ENCODE measurements at places on chromosomes 4 and X.

- DNase-seq = peak; percentile 37
Measured at GRCh38 chrX:150680974-150681373, 12.2 kb upstream of the MTMR1 start.

GRCh38 chrX:20348139-20348538 lies 81.4 kb upstream of the RPS6KA3 start:
- no peak for DNase-seq

GRCh38 chrX:21171181-21171580 lies 203.0 kb upstream of the CNKSR2 start:
- no peak for DNase-seq

DNA sequence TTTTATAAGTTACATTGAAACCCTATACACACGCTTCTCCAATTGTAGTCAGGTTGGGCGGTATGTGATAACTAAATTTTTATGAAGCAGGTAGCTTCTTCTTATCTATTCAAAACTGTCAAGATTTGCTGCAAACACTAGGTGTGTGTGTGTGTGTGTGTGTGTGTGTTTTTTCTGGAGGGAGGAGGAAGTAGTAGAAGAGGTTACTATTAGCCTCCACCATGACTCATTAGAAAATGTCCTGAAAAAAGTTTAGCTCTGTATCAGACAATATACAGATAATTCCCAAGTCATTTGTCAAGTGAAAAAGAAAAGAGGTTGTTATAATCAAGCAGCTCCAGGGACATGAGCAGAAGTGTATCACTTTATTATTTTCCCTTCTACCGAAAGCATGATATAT lies 33.9 kb downstream of the PCDH7 start:
- DNase-seq = peak; percentile 76

- no peak for DNase-seq
Measured at GRCh38 chr4:120561648-120562047, 360.9 kb downstream of the PRDM5 start.

DNA sequence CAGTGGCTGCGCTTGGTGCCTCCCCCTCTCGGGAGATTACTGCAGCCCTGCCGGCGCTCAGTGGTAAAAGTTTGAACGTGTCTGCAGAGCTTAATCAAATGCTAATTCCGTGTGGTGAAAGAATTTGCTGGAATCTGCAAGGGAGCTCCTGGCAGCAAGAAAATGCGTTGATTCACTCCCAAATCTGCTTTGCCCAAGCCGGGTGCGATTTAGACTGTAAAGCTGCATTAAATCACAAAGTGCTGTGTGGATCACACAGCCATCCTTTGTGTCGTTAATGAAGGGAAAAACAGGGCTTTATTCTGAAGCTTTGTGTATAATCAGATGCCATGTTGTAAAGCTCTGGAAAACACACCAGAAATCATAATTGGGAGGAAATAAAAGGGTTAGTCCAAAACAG lies 444.1 kb downstream of the BCOR start:
- DNase-seq = no peak

DNA sequence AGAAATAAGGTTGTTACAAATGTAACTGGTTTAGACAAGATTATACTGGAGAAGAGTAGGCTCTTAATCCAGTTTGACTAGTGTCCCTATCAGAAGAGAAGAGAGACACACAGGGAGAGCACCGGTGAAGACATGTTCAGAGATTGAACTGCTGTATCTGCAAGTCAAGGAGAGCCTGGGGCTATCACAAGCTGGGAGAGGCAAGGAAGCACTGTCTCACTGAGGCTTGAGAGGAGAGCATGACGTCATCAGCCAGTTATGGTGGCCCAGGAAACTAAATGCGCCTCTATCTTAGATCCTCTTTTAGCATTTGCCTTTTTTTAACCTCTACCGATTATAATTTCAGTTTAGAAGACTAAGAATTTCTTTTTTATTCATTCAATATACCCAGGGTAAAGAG lies 583.4 kb downstream of the TRAM1L1 start:
- no peak for DNase-seq

GRCh38 chr4:108068442-108068841 lies 78.8 kb downstream of the HADH start:
- DNase-seq = peak; percentile 4

GRCh38 chrX:44795945-44796450 lies 47.8 kb upstream of the DUSP21 start:
- DNase-seq = peak; percentile 25

- DNase-seq = no peak
Measured at GRCh38 chrX:17824980-17825379, 36.1 kb downstream of the RAI2 start.

DNA sequence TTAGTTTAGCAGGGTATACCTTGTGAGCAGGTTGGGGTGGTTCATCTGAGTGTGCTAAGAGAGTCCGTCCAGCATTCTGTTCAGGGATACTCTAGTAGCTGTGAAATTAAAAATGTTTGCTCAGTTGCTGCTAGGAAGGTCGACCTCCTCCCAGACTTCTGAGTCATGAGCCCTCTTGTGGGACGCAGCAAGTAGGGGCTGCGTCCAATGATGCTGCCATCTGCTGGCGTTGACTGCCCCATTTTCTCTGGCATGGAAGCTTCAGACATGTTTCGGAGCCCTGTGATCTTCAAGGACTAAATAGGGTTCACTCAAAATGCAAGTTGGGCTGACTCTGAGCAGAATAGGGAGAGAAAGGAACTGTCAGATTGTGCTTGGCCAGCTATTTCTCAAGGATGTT lies 201.0 kb upstream of the ARSJ start:
- DNase-seq = peak; percentile 91

DNA sequence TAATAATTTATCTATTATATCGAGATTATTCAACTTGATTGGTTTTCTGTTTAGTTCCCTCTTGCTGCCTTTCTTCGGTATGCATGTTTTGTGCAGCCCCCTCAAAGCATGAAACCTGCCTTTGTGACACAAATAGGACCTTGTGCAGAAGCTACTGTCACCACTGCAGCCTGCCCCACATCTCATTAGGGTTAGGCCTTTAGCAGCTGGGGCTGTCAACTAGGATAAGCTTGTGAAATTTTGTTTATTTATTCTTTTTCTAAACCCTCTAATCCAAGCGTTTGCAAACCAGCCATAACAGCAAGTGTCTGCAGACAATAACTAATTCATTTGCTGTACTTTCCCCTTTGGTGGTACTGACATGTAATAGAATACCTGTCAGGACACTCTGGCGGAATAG lies 258.9 kb downstream of the RCHY1 start:
- no peak for DNase-seq

DNA sequence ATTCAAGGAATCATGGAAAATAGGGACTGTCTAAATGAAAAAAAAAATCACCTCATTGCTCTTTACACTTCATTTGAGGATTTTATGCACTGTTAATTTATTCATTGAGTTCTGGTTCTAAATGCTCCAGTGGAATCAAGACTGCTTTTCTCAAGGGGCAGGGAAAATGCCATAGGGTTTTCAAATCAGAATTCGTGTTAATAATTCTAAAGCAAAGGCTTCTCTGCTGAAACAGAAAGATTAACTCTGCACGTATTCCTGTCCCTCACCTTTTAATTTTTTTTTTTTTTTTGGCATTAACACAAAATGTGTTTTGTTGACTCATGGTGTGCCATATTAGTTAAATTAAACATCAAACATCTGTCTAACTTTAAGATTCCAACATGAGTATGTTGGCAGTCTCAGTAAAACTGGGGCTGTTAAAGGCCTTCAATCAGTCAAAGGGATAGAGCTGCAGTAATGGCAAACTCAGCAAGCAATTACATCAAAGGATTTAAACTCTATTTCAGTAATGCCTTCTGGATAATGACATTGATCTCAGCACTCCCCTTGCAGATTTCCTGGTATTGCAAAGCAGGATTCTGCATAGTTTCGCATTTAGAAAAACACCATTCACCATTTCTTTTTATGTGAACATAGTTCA lies 878.1 kb downstream of the RAPGEF2 start:
- no peak for DNase-seq

DNA sequence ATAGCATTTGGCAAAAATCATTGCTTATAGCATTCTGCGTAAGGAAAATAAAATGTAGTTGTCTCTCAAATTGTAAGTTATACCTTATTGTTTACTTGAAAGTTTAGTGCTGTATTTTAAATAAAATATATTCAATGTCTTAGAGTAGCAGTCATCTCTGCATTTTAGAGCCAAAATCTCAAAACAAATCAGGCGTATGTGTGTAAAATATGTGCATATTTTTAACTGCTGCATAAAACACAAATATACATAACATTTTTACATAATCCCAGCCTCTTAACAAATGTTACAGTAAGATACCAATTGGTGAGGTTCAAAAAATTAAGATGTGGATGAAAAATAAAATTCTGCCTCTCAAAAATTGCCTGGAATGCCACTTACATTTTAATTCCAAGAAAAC lies 145.8 kb upstream of the AGA start:
- no peak for DNase-seq

GRCh38 chrX:31232506-31232905 lies 160.7 kb upstream of the FTHL17 start:
- DNase-seq = no peak

GRCh38 chr4:119032921-119033685 lies 102.5 kb upstream of the MYOZ2 start:
- DNase-seq = no peak

- DNase-seq = peak; percentile 20
Measured at GRCh38 chr4:33649015-33649414, 2595.3 kb downstream of the ARAP2 start.

GRCh38 chr4:2320746-2321145 lies 58.8 kb upstream of the MXD4 start:
- DNase-seq = no peak

GRCh38 chr4:18366892-18367291 lies 345.3 kb upstream of the LCORL start:
- peak; percentile 31 for DNase-seq

DNA sequence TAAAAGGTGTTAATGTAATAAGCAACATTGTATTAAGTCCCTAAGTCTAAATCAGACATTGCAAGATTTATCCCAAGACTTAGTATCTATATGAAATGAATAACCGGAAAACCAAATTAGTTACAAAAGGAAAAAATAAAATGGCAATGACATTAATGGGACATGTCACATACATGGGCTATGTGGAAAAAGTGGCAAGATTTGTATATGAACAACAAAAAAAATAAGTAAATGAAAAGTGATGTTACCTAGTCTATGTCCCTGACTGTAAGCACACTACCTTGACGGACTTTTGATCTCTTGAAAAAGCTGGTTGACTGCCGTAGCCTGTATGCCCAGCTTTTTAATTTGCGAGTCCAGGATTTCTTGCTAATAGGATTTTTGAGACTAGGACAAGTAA lies 55.5 kb upstream of the FAM120C start:
- no peak for DNase-seq

DNA sequence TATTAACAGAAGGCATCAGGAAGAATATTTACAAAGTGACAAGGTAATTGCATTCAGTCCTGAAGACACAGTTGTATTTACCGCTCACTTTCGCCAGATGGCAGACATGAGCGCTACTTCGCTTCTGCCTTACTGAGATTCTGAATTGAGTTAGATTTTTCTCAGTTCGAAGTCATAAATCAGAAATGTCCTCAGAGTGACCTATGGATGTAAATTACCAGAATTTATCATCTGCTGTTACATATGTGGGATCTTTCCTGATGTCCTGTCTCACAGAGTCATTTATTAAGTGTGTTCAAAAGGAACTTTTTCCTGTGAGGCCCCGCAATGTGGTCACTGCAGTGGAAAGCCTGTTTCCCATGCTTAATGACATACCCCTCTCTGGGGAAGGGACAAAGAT lies 97.3 kb upstream of the DCLK2 start:
- peak; percentile 51 for DNase-seq

DNA sequence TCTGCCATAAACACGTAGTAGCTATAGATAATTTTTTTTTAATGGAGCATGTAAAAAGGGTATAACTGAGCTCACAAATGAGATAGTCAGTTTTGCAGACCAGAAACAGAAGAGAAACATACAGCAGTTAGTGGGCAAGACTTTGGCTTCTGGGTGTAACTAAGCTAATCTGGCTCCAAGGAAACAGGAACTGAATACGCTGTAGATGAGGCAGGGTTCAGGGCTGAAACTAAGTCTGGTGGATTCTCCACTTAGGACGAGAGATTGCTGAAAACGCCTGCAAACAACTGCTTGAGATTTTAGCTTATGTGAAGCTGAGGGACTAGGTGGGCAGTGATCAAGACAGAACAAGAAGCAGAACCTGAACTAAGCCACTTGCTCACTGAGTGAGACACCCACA lies 91.7 kb downstream of the SMIM20 start:
- DNase-seq = no peak

GRCh38 chrX:150763810-150764209 lies 70.6 kb downstream of the MTMR1 start:
- DNase-seq = no peak

GRCh38 chrX:34659575-34659974 lies 2.5 kb upstream of the TMEM47 start:
- DNase-seq = no peak

- no peak for DNase-seq
Measured at GRCh38 chrX:71228063-71228642, 5.1 kb downstream of the GJB1 start.

DNA sequence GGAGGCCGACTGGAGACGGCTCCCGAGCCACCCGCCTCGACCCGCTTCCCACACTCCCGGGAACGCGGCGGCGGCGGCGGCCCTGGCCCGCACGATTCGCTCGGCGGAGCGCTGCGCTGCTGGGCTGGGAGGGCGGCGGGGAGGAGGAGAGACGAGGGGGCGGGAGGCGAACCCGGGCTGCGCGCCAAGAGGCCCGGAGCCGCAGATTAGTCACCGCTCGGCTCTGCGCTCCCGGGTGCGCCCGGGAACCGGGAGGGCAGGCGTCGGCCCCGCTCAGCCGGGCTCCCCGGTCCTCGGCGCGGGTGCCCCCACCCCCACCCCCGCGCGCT lies 11.2 kb upstream of the BCOR start:
- peak; percentile 82 for DNase-seq

DNA sequence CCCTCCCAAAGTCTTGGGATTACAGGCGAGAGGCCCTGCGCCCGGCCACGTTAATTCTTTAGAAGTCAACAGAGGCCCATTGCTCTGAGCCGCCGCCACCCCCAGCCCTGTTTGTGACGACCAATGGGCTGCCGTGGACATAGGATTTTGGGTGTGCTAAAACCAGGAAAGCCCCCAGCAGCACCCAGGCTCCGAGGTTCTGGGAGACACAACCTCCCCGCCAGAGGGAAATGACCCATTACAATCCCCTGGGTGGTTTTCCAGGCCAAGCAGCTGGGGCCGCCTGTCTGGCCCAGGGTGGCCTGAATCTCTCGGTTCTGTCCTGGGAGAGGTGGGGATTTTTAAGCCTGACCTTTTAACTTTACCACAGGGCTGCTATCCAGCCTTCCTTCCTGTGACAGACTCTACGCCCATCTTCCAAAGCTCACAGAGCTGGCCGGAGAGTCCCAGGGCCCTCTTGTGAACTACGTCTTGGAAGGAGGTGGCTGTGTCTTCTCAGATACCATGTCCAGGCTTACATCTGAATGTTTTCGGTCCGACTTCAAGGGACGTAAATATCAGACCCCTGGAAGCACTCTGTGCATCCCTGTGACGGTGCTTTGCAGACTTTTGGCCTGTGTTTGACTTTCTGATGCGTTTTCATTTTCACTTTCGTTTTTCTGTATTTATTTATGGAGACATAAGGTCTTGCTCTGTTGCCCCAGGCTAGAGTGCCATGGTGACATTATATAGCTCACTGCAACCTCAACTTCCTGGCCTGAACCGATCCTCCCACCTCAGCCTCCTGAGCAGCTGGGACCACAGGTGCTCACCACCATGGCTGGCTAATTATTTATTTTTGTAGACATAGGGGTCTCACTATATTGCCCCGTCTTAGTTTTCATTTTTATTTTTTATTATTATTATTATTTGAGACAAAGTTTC lies 36.0 kb downstream of the P2RY8 start:
- no peak for DNase-seq

Measured in iris pigment epithelial cell (primary cell).